AG08396 (cell line): ENCODE measurements at places on chromosomes 7 and 10.

DNA sequence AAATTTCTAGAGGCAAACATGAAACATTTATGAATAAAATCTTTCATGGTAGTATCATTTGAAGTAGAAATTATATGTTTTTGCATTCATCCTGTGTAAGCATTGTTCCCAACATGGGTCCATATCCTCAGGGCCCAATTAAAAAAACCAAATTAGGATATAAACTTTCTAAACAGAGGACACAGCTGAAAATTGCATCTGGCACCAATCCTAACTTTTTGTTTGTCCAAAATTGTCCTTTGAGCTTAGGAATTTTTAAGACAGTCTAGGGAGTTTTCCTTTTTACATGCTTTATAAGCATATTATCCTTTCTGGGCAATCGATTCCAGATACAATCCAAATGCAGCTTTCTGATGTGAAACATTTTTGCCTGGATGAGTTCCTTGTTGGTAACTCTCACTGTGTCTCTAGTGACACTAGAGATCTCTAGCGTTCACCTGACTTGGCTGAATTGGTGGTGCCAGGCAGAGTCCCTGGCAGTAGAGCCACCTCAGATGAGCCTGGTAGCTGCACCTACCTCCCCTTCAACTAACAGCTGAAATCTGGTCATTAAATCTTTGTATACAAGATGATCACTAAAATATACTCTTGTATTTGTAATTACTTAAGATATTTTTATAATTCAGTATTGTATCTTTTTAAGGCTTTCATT lies 137.6 kb upstream of the SAMD8 start:
- DNase-seq, result no peak

DNA sequence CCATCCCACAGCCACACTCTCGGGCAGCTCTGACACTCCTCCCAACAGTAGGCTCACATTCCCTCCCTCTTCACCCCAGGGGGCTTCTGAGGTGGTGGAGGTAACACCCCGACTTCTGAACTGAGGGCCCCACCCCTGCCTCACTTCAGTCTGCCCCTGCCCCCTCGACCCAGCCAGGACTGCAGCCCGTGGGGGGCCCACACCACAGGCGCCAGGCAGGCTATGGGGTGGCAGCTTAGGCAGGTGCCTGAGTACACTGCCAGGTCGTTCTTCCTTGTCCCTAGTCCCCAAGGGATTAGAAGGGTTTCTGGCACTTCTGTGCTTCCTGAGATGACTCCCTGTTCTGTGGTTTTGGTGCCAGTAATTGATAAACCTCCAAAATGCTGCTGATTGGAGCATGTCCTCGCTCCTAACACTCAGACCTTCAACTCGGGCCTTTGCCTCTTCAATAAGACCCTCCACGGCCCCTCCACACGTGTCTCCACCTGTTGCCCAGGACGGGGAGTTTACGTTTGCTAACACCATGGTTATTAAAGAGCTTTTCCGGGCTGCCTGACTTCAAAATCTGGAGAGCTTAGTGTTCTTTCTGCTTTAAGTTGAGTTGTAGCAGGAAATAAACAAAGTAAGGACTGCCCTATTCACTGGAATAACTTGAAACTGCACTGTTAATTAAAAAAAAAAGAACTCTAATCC lies 23.8 kb upstream of the LARP4B start:
- no peak for DNase-seq

DNA sequence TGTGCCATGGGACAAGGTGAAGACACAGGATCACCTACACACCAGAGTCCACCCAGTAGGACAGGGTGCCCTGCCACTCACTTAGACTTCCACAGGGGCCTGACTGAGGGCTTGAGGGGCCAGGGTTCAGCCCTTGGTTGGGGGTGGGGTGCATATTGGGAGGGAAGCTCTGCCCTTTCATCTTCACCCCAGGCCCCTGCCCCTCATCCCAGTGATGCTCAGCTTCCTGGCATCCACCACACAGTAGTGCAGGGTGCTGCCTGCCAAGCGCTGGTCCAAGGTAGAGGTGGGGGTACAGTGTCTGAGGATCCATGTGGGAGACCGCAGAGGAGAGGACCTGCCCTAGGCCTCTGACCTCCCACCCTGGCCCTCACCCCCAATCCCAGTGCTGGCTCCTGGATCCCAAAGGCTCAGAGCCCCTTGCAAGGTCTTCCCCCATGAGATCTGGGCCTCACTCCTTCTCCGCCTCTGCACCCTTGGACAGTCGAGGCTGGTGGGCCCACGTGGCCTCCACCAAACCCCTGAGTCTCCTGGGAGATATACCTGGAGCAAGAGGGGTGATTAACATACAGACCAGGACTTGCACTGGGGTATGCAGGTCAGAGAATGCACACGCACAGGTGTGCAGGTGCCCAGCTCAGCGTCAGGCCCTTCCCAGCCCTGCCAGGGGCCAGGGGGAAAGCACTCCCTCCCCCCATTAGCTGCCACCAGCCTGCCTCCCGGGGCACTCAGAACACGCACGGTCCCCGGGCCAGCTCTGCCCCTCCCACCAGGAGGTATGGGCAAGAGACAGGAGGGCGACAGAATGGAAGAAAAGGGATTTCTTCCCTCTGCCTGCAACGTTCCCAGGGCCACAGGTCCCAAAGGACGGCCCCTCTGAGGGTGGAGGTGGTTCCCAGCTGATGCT lies 8.6 kb upstream of the IRF5 start:
- DNase-seq, result no peak

GRCh38 chr7:28236560-28236959 lies 56.0 kb upstream of the JAZF1 start:
- no peak for DNase-seq

DNA sequence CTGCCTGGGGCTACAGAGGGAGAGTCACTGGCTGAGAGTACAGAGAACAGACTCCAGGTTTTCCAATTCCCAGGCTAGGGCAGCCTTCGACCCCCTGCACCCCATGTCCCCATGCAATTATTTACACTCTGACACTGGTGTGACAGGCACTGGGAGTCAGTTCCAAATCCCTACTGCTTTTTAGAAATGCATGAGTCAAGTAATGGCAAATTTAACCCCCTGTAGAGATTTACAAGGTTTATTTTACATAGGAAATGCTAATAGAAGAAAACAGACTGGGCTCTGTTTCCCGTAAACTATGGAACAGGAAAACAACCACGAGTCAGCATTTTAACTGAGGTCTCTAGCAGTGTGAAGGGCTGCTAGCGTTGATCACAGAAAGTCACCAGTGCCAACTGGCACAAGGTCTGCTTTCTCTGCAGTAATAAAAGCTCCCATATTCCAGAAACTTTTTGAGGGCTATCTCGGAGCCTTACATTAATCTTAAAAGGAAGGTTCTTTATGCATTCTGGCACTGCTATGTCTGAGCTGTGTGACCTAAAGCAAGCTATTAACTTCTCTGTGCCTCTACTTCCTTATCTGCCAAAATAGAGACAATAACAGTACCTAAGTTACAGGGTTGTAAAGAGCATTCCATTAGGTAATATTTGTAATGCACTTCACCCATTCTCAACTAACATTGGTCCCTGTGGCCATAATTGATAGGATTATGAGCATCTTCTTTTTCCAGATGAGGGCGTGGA lies 28.2 kb downstream of the NOD1 start:
- no peak for DNase-seq

DNA sequence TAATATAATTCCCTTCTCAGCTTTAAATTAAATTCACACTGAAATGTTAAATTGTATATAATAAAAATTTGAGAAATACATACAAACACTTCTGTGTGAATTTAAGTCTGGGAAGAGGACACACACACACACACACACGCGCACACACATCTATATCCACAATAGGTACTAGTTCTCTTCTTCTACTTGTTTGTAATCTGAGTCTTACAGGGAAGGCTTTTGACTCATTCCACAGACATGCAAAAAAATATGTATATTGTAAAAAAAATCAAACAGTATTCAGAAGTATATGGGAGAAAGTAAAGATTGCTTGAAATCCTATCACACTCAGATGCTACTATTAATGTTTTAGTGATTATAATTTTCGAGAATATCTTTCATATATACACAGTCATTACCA lies 276.2 kb downstream of the MDFIC start:
- DNase-seq, result no peak

DNA sequence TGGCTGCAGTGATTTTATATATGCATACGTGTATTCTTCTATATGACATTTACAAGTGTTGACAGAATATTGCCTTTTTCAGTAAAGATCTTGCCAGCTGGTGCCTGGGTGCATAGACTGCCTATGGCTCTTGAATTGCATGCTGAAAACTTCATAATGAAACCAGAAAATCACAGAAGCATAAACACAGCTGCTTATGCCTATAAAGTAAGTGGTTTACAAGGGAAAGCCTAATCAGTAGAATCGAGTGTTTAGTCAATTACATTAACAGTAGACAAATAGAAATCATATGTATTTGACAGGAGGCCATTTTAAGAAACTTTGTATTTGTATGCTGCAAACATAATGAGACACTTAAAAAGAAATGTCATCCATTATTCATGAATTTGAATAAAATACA lies 82.5 kb downstream of the TMEM168 start:
- DNase-seq, result no peak

DNA sequence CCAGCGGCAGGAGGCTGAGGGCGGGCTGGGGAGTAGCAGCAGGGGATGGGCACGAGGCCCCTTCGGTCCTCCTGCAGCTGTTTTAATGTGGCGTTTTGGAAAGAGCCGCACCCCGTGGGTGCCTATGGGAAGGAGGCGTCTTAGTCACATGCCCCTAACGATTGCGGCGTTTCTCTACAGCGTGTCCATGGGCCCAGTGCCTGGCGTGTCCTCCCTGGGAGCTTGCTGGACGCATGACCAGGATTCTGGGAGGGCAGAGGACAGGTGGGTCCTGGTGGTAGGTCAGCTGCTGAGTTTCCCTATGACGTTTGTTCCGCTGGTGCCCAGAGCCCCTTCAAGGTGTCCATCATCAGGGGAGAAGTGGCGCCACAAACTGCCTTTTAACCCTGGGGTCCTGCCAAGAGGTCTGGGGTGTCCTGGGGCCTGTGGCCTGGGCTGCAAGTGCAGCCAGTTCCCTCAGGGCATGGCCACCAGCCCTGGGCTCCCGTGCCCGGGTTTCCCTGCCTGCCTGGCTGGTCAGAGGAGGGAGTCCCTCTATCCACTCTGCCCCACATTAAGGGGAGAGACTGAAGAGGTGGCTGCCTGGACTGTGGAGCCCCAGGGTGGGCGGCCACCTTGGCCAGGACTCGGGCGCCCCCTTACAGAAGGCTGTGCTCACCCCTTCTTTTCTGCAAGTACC lies 48.7 kb downstream of the PWWP2B start:
- no peak for DNase-seq

DNA sequence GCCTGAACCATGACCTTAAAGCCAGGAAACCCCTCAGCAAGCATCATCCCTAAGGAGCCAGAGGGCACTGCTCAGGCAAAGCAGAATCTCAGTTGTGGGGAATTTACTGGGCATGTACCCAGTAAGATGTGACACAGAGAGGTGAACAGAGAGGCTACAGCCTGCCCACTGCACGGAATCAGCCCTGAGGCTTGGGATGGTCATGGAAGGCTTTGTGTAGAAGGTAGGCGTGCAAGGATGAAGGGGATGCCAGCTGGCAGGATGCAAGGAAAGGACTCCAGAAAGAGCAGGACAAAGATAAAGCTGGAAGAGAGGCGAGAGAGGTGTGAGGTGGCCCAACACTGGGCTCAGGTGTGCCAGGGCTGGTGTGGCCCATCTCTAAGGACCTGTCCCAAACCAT lies 2.4 kb upstream of the AIFM2 start:
- no peak for DNase-seq

DNA sequence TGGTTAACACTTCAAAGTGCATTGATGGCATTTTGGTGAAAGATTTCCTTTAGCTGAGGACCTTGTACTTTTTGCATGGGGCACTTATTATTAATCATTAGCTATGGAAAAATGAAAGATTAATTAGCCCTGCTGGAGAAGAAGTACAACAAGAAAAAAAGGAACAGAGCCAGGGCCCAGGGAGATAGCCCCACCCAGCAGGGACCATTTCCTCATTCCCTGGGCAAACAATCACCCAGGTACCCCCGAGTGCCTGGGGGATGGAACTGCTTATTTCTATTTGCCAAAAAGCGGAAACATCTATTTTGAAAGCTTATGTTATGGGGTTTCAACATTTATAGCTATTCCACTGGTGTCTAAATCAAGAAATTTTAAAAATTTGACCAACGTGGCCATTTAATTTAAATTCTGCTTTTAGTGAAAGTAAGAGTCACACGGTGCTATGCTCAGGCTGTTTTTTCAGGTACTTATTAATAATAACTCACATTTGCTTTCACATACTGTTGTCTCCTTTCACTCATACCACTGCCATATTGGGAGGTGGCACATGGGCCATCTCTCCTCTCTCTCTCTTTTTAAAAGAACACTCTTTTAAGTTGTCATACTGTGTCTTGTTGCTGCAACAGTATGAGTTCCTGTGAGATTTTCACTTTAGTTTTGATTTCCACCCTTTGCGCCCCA lies 143.6 kb upstream of the KIF5B start:
- no peak for DNase-seq

DNA sequence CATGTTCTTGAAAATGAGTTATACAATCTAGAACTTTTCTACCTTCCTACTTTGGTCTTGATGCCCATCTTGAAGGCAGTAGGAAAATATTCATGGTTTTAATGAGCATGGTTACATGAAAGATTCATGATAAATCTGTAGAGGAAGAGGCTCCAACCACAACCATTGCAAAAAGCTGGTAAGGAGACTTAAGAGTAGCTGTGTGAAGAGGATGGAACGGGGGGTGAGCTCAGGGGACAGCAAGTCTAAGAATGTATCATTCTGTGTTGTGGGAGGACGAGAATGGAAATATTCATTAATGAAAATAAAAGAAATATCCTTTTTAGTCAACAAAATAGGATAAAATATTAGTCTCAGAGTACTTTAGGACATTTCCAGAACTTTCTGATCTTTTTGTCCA lies 81.1 kb downstream of the BMPER start:
- no peak for DNase-seq

DNA sequence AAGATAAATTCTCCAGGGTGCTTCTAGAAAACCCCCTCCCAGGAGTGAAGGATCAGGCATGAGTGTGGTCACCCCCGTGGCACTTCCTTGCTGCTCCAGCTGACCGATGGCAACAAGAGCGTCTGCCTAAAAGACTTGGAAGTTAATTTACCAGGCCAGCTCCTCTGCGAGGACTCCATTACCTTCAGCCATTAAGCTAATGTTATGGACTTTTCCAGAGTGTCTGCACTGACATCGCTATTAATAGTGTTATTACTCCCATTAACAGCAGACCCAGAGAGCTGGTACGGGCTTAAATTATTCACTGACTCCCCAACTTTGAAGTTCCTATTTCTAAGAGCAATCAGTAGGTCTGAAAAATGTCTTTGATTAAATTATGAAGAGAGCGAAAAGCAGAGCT lies 345.8 kb downstream of the PLXNA4 start:
- no peak for DNase-seq

- no peak for DNase-seq
Measured at GRCh38 chr10:32103721-32104120, 47.5 kb upstream of the KIF5B start.
